ENCODE measurements at places on chromosomes 3 and 15.

DNA sequence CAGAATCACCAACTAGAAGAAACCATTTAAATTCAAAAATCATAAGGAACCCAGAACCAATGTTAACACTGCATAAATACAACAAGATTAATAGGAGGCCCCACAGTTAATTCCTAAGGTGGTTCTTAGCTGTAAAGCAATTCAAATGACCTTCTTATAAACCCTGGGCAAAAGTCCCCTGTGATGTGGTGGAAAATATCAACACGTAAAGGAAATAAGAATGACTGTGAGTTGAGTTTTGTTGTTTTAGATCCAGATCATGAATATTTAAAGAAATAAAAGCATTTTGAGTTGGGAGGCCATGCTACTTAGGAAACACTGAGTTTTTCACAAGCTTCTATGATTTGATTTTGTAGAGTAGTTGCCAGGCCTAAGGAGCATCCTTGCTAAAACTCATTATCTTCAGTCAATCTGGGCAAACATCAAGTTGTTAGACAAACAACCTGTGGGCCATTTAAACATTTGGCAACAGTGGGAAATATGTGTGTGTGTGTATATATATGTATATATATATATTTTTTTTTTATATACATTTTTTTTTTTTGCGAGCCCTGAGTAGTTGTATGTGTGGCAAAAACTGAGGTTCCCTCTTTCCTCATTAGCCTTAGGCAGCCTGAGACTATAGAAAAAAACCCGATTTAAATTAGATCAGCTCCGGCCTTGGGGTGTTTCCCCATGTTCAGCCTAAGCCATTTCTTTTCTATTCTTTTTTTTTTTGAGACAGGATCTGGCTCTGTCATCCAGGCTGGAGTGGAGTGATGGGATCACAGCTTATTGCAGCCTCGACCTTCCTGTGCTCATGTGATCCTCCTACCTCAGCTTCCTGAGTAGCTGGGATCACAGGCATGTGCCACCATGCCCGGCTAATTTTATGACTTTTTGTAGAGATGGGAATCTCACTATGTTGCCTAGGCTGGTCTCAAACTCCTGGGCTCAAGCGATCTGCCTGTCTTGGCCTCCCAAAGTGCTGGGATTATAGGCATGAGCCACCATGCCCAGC, 8.0 kb upstream of the PXK start:
- DNase-seq = no peak

DNA sequence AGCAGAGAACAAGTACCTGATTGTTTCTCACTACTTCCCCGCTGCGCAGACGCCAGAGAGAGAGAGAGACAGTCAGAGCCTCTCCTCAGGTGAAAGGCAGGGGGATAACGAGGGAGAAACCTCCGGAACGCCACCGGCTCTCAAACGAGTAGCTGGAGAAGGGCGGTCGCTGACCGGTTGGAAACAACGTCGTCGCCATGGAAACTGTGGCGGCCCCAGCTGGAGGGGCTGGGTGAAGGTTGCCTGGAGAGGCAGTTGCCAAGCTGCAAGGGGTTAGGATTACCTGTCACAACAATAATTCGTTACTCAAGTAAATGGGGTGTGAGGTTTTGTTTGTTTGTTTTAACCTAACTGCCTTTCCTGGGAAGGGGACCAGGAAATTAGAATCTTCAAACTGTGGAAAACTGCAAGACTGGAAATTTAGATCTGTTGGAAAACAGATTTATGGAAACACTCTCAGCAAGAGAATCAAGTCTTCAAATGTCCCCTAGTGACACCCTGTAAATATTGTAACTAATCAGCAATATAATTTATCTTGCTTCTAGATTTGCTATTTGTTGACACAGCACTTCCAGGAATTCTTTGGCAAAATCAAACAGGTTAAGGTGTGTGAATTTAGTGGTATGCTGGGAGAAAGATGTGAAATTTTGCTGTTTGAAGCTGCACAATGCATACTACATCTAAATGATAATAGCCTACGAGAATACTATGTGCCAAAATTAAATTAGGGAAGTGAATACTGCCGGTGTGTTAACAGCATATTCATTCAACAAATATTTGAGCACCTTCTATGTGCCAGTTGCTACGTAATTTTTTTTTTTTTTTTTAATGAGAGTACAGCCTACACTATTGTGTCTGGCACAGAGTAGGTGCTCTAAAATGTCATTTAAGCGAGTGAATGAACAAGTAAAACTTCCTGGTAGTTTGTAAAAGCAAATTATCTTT, at the start of gene DNAH12:
TSS of gene DNAH12 (minus strand) at position 164 of the 945 bp plus-strand sequence. CDS start 1,474 bp downstream, outside the sequence.
- no peak for DNase-seq

- DNase-seq = no peak
These were observed 273.2 kb downstream of the MECOM start for GRCh38 chr3:169390271-169390670.

DNA sequence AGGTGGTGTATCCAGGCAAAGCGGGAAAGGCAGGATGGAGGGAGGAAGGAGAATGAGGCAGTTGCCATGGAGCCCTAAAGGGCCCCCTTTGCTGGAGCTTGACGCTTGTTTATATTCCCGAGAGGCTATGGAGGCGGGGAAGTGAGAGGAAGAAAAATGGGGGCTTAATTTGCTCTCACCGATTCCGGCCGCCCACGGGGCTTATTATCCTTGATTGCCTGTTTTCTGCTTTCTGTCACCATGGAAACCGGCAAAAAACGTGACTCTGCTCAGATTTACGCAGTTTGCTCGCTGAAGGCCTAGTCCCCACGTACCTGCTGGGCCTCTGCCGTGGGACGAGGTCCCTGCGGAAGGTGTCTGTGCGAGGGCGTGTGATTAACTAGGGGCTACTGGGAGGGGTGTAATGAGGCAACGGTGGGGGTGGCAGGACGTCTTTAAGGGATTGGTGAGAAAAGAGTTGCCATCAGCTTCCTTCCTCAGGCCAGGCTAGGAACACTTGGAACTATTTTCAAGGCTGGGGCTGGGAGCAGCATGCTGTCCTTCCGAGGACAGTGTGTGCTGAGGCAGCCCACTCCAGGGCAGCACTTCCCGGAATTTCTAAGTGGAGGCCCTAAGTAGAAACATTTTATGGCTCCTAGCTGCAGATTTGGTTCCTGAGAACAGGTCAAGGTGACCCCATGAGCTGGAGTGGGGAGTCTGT, 110.8 kb upstream of the NDN start:
- no peak for DNase-seq

GRCh38 chr15:67641453-67641852, 99.0 kb downstream of the MAP2K5 start:
- no peak for DNase-seq

DNA sequence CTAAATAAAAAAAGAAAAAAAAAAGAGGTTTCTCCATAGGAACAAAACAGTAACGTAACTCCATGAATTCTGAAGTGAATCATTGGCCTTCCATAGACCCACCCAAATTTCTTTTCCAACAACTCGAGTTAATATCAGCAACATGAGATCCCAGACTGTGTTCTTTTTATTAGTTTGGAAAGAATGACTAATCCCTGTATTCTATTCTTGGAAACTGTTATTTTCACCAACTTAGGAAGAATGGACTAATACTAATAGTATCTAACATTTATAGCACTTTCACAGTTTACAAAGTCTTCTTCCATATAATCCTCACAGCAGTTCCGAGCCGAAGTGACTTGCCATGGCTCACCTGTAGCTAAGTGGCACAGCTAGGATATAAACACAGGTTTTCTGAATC, 72.7 kb upstream of the SLC4A7 start:
- DNase-seq = no peak

- DNase-seq = no peak
These were observed 127.0 kb downstream of the TP63 start for GRCh38 chr3:189758186-189758585.

DNA sequence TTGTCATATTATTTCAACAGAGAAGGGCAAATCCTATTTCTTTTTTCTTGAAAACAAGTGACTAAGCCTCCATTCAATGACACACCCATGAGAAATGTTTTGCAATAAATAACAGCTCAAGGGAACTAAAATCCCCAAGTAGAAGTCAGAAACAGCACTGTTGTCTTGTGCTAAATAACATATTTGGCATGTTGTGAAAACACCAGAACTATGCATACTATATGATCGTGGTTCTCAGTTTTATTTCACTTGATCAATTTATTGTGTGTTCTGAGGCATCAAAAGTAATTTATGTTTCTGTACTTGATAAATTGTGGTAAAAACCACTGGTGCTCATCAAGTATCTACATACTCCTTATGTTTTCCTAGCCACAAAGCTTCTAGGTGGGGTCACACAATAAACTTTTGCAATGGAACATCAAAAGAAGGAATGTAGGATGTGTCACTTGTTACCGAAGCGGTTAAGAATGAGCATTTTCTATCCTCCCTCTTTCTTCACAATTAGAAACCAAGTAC, 691.7 kb upstream of the CBLB start:
- no peak for DNase-seq

DNA sequence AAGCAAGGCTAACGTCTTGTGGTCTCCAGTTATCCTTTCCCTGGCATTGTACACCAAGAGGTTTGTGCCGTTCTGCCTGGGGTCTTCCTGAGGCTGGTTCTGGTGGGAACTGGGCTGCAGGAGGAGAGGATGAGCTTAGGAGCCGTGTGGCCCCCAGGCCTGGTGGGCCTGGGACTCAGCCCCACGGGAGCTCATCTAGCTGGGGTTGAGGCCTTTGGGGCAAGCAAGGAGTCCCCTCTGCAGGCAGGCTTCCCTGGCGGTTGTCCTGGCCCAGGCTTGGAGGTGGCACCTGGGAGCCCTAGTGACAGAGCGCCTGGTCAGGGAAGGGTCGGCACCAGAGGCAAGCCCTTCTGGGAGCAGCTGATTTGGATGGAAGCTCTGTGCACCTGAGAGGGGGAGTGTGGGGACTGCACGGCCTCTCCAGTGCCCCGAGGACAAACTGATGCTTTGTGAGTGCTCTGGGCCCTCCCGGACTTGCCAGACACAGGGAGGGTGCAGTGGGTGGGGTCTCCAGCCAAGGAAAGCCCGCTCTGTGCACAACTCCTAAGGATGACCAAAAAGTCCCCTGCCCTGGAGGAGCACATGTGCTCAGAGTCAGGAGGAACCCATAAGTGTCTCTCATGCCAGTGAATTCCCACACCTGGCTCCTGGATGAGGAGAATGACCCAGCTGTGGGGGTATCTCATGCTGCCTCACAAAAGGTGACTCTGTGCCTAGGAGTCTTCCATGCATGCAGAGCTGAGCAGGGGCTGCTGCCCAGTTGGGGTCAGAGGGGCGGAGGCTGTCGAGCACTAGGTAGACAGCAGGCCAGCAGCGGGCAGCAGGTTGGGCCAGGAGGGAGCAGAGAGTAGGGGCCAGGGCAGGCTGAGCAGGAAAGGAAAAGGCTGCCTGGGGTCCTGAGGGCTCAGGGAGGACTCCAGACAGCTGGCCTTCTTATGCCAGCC, 2.7 kb downstream of the PAK6 start:
- no peak for DNase-seq

DNA sequence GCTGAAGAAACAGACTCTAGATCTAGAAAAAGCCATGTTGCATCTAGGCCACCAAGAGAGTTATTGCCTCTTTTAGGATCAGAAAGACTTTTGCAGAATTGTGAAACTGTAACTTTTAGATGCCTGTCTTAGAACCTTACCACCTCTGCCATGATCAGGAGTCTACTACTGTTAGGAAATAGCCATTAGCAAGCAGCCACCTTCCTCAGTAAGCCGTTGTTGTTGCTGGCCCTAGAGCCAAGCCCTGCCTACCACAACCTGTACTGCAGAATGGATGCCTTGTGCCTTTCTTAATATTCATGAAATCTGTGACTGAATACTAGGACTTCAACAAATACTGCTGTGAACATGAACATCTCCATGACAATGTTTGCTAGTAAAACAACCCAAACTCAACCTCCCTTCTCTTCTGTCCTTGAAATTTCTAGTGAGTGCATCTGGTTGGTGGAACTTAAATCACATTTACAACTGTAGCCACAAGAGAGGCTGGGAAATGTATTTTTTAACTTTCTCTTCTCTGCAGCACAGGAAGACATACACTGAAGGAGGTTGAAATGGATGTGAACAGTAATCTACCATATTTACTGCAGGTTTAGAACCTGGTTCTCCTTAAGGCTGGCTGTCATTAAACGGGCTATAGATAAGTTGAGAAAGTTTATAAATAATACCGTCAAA, 20.7 kb downstream of the RASA2 start:
- no peak for DNase-seq

DNA sequence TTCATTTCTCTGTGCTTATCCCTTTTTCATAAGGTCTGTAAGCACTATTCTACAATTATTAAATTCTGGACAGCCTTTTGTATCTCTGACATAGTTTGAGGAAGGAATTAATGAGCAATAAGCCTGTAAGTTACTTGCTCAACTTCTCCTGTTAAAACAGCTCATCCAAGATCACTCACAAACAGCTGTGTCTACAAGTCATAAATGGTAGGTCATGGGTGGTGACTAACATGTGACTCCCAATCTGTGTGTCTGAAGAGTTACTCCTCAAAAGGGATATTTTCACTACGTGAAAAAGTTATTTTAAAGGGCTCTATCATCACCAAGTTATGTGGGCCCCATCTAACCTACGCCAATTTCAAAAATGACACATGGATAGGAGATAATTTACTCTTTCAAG, 145.2 kb upstream of the CBLB start:
- DNase-seq = no peak

GRCh38 chr3:20007960-20008359, 4.1 kb downstream of the PP2D1 start:
- no peak for DNase-seq

GRCh38 chr3:9308298-9308990, 54.4 kb upstream of the THUMPD3 start:
- no peak for DNase-seq

DNA sequence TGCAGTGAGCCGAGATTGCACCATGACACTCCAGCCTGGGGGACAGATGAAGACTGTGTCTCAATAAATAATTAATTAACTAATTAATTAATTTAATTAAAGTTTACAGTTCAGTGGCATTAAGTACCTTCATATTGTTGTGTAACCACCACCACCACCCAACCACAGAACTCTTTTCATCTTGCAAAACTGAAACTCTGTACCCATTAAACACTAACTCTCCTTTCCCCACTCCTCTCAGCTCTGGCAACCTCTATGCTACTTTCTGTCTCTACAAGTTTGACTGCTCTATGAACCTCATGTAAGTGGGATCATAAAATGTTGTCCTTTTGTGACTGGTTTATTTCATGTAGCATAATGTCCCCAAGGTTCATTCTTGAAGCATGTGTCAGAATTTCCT, 259.3 kb upstream of the MDFIC2 start:
- no peak for DNase-seq

GRCh38 chr15:58115692-58116091, 22.5 kb upstream of the AQP9 start:
- no peak for DNase-seq

DNA sequence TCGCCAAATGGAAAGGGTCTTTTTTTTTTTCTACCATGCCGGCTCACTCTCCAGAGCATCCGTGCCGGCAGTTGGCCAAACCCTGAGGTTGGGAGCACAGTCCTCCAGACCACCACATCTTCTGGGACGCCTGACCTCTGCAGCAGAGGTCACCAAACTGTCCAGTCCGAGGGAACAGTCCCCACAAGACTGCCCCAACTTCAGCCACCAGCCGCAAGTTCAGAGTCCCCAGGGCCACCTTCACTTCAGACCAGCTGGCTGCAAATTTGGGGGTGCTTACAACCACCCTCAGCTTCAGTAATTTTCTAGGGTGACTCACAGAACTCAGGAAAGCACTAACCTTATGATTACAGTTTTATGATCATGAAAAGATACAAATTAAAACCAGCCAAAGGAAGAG, 28.9 kb downstream of the PLA2G4D start:
- DNase-seq = no peak

GRCh38 chr3:28845006-28845324, 435.9 kb upstream of the RBMS3 start:
- no peak for DNase-seq
